Fibroblast of mammary gland (primary cell): ENCODE measurements at places on chromosomes 1 and 21.

DNA sequence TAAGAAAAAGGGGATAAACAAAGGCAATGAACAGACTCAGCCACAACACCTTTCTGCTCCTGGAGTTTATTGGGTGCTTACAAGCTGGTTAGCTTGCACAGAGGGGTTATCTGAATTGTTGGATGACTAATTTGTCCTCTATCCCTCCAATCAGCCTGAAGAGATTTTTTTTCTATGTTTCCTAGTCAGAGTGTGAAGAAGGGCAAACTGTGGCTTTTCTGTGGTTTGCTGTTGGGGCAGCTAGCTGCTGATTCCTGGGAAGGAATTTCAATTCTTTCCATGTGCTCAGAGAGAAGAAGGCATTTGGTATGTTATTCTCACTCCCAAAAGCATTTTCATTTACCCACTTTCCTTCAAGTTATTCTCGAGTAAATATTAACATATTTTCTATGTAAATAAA lies 48.6 kb downstream of the PCP4 start:
- no peak for DNase-seq

- peak; percentile 38 for DNase-seq
Observed at GRCh38 chr1:43587594-43587993, 56.9 kb downstream of the PTPRF start.

- no peak for DNase-seq
Observed at GRCh38 chr1:172600615-172601014, 58.3 kb upstream of the FASLG start.

- no peak for DNase-seq
Observed at GRCh38 chr1:204448991-204449677, 37.5 kb upstream of the PPP1R15B start.

- DNase-seq, result no peak
Observed at GRCh38 chr1:53519421-53519820, 60.2 kb downstream of the DMRTB1 start.

DNA sequence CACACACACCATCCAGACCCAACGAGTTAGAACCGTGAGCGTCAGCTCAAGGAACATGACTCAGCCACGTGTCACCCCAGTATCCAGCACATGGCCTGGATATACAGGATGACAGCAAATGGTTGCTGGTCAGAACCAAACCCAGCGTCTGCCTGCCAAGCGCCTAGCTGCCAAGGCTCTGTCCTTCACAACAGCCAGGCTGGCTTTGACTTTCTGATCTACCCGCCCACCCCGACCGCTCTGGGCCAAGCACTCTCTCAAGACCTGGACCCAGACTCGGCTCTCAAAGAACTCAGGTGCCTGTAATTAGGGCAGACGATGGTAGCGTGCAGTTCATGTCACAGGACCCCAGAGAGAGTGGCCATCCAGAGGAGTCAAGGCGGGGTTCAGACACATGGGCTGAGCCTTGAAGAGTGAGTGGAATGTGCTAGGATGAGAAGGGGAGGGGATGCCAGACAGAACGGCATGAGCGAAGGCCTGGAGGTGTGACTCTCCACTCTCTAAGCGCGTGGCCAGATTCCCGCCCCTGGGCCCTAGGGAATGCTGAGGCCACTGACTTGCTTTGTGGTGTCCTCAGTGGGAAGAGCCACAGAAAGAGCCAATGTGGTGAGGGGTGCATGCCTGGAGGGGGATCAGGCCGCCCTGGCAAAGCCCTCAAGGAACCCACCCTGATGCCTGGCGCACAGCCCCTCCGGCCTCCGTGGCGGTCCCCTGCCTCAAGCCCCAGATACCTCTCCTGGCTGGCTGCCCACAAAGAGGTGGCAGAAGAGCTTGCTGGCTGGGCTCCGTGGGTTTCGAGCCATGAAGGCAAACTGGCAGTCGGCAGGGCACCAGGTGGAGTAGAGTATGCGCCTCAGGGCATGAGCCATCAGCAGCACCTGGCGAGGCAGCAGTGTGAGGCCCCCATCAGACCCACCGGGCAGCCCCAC lies 7.0 kb downstream of the SH2D5 start:
- peak; percentile 89 for DNase-seq

DNA sequence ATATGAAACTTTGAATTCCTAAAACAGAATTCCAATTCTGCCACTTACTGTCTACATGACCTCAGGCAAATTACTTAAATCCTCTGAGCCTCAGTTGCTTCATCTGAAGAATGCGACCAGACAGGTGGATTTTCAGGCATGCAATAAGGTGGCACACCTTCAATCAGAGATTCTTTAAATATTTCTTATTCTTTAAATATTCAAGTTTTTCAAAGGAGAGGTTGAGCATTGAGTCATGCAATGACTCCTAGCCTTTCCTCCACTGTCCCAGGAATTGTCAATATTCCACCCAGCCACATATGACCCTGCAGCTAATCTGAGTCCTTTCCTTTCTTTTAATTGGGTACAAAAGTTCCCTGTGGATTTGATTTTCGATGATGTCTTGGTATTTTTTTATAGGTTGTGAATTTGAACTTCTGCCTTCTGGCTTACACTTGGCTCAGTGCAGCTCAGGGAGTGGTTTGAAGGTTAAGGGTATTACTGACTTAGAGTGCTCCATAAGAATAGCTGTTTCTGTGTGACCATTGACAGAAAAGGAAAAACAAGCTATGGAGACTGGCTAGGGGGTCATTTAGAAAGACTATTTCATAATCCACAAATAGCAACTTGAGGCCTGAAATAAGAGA lies 52.2 kb upstream of the PRDX6 start:
- peak; percentile 28 for DNase-seq

GRCh38 chr1:38242506-38242905 lies 195.9 kb upstream of the POU3F1 start:
- no peak for DNase-seq

GRCh38 chr1:2179283-2180013 lies 15.1 kb downstream of the FAAP20 start:
- no peak for DNase-seq

DNA sequence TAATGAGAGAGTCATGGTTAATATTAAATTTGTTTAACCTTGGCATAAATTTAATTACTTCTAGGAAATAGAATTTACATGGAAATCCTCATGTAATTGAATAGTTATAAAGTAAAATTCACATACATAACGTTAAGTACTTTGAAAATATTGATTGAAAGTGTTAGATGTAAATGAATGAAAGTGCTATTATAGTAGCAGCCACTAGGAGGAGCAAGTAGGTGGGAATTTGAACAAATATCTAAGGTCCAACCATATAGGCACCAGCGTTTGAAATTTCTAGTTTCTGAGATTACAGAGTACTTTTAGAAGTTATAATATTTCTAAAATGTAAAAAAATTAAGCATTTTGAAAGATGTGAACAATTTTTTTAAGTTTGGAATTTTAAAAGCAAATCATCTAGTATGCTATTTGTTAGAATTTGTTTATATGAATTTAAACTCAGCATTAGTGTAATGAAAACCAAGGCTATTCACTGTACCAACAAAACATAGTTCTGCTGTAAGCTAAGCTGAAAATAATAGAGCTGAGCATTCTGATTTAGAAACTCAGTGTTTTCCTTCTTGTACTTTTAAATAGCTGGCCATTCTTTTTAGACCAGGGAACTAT lies 3.3 kb downstream of the B3GALT2 start:
- peak; percentile 67 for DNase-seq

DNA sequence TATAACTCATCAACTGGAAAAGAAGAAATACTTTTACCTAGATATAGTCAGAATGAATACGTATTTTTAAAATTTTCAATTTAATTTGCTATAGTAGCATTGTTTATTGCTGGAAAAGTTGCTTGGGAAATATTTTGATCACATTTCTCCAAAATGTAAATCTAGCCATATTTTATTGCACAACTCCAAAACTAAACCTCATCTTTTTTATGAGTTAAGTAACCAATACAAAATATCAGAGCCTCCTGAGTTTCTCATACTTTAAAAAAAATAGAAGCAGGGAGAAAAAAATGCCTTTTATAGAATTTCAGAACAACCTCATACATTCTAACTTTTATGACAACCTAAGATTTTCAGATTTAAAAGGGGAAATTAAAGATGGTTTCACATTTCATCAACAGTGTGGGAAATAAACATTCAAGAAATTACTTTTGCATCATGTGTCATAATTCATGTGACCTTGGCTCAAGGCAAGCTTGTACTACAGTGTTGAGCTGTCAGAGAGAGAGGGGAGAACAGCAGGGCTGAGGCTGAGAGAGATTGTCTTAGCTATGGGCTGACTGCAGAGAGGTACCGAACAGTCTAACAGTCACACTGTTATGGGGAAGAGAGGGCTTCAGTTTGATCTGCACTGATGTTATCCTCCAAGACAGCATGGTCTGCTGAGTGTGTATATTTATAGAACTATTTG lies 519.0 kb downstream of the LTN1 start:
- peak; percentile 70 for DNase-seq

- peak; percentile 19 for DNase-seq
Observed at GRCh38 chr1:20086800-20087199, 16.8 kb downstream of the PLA2G5 start.
